NCI-H748 treated with DMSO at 0.1 percent for 48 hours (cell line): ENCODE measurements at places on chromosomes 12 and 14.

GRCh38 chr12:110619534-110619953, 5.6 kb downstream of the TCTN1 start:
- no peak for DNase-seq

DNA sequence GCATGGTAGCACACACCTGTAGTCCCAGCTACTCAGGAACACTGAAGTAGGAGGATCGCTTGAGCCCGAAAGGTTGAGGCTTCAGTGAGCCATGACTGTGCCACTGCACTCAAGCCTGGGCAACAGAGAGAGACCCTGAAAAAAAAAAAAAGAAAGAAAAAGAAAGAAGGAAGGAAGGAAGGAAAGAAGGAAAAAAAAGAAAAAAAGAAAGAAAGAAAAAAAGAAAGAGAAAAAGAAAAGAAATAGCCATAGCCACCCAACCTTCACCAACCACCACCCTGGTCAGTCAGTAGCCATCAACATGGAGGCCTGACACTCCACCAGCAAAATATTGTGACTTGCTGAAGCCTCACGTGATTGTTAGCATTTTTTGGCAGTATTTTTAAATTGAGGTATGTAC, 21.4 kb upstream of the TMEM263 start:
- no peak for DNase-seq

DNA sequence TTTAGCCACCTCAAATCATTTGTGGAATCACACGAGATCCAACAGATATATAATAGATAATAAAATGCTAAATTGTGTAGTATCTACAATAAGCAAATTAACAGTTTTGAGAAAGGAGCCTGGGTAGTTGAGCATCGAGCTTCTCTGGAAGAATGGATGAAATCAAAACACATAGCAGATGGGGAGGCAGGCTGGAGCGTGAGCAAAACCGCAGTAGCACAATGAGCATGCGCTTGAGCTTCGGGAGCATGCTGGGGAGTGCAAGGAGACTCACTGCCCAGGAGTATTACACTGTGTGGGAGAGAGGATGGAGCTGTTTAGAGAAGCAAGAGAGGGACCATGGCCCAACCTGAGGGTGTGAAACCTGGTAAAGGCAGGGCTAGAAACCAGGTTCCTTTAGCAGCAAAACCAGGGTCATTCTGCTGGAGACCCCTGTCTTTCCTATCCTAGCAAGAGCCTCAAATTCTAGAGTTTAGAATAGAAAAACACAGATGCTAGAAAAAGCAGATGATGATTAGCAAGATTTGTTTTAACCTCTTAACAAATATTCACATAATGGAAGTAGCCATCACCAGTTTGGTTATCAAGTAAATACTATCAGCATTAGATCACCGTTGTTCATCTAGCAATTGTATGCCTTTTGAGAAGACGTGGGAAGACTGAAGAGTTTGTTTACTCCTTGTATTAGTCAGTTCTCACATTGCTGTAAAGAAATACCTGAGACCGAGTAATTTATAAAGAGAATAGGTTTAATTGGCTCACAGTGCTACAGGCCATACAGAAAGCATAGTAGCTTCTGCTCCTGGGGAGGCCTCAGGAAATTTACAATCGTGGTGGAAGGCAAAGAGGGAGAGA, 484.8 kb downstream of the EGLN3 start:
- DNase-seq: no peak

DNA sequence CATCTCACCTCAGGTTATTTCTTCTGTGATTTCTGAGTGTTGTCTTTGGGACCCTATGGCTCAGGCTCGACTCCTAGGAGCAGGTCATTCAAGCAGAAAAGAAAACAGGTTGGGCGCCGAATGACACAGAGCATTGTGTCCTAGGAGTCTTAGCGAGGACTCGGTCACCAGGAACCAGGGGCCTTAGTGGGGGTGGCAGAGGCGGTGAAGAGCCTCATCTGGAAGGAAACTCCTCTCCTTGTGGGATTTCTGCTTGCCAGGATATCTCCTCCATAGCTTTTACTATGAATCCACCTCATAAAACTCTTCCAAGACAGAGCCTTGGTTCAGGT, 630 bp downstream of the PLEKHH1 start:
- DNase-seq: no peak

DNA sequence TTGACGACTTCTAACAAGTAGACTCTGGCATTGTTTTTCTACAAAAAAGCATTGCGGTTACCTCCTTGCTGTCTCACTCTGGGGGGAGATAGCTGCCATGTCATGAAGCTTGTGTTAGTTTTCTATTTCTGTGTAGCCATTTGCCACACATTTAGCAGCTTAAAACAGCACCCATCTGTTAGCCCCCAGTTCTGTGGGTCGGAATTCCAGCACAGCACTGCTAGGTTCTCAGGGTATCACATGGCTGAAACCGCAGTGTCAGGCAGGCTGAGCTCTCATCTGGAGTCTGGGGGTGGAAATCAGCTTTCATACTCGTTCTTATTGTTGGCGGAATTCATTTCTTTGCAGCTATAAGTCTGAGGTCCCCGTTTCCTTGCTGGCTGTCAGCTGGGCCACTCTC, 19.9 kb upstream of the STXBP6 start:
- no peak for DNase-seq
